Lung (tissue), 17 donors: ENCODE measurements at places on chromosomes 6 and 20. TPM values are rescaled to one million over a fixed set of nuclear protein-coding genes. Genes with fewer than 3 reads are reported as not detected.

SLC17A3 gene
- total RNA-seq = not detected

SLC22A16 gene
- 1.3 TPM for total RNA-seq

CDSN gene
- total RNA-seq = 0.06 TPM

- peaks cover 12% of the 10 kb centered on the region for H3K36me3 ChIP-seq
- H3K27ac ChIP-seq = no peak overlapping the region
- DNase-seq = peak; percentile 77
- H3K4me1 ChIP-seq = no peaks in the 10 kb centered on the region
Measured at GRCh38 chr6:24504649-24505586, 10.1 kb downstream of the ALDH5A1 start.
